COR-L47 (cell line): ENCODE measurements at places on chromosomes 2 and 18.

DNA sequence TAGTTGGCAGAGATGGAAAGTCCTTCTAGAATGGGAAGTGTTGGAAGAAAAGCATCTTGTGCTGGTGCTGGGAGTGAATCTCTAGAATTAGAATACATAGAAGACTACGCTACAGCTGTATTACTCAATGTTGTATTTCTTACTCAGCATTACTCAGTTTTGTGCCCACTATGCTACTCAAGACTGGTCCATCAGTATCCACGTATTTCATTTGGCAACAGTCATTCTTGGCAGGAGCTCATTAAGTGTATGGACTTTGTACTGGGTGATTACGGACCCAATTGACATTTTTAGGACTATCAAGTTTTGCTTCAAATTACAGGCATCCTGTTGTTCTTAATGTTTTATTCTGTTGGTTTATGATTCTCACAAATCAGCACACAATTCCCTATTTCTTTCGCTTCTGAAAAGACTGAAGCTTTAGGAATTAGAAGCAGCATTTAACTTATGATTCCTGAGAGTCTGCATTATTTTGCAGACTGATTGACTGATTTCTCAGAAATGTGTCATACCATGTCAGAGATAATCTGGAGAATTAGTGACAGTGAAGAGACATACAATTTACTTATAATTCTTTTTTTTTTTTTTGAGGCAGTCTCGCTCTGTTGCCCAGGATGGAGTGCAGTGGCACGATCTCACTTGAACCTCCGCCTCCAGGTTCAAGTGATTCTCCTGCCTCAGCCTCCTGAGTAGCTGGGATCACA, 136.9 kb downstream of the MYO3B start:
- no peak for DNase-seq

GRCh38 chr2:118085173-118086023, 2.9 kb upstream of the INSIG2 start:
- no peak for DNase-seq

DNA sequence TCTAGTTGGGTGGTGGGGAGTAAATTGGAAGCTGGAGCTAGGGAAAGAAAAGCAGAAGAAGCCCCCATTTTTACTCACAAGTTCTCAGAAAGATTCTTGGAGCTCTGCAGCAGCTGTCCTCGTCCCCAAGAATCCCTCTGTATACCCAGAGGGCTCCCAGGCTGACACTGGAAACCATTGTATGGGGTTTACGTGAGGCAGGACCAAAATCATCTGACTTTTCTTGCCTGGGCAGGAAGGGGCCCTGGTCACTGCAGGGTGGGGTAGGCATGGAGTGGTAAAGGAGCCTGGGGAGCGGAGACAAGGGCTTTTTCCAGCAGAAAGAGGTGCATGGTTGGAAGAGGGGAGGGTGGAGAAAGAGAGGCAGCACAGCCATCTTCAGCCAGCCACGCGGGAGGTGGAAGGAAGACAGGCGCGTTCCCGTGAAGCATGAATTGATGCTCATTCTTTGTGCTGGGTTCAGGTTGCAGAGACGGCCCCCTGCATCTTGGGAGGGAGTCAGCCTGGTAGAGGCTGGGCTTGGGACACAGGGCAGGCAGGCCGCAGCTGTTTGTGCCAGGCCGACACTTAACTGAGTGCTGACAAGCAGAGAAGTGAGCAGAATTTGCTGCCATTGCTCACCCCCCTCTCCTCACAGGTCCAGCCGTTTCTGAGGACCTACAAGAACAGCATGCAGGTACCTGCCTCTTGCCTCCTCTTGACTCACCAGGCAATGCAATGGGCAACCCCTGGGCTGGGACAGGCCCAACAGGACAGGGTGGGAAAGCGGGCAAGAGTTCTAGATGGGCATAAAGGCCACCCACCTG, 94.8 kb downstream of the PLB1 start:
- DNase-seq: no peak

GRCh38 chr2:226300196-226300886, 499.3 kb downstream of the IRS1 start:
- no peak for DNase-seq

GRCh38 chr2:127638361-127639110, 7.4 kb upstream of the GPR17 start:
- DNase-seq: no peak
